ENCODE measurements at places on chromosomes 1 and 21.
A peak's percentile ranks its signal among the peaks of the same experiment; 100 is the strongest.

DNA sequence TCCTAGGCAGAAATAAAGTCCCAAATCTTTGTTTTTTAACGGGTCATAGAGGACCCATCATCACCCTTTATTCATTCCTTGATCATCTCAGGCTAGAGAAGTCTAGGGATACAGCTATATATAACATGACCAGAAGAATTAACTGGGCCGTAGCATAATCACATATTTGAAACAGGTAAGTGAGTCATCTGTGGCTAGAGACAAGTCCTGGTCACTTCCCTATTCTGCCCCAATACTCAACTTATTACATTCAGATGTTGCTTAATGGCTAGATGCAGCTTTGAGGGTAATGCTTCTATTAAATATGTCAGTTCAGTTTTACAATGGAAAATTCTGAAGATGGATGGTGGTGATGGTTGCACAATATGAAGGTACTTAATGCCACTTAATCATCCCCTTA, 47.0 kb downstream of the EXO1 start:
- no peak for DNase-seq

DNA sequence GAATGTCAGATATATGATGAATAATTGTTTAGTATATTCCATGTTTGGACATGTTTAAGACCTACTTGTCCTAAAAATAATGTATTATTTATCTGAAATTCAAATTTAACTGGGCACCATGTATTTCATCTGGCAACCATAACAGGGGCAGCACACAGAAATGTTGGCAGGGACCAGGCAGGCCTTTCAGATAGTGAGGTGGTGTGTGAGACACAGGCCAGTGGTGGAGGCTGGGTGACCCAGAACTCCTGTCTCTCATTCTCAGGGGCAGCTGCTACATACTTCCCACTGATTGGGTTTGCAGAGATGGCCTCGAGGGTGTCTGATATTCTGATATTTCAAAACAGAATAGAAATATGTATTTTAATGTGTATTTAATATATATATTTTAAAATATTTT, 1.3 kb upstream of the FASLG start:
- DNase-seq: no peak

- DNase-seq: no peak
Measured at GRCh38 chr1:78240755-78241154, 195.0 kb downstream of the GIPC2 start.

GRCh38 chr1:241962153-241962552, 4.6 kb downstream of the BECN2 start:
- no peak for DNase-seq

GRCh38 chr1:165387505-165387904, 31.0 kb upstream of the LMX1A start:
- no peak for DNase-seq

DNA sequence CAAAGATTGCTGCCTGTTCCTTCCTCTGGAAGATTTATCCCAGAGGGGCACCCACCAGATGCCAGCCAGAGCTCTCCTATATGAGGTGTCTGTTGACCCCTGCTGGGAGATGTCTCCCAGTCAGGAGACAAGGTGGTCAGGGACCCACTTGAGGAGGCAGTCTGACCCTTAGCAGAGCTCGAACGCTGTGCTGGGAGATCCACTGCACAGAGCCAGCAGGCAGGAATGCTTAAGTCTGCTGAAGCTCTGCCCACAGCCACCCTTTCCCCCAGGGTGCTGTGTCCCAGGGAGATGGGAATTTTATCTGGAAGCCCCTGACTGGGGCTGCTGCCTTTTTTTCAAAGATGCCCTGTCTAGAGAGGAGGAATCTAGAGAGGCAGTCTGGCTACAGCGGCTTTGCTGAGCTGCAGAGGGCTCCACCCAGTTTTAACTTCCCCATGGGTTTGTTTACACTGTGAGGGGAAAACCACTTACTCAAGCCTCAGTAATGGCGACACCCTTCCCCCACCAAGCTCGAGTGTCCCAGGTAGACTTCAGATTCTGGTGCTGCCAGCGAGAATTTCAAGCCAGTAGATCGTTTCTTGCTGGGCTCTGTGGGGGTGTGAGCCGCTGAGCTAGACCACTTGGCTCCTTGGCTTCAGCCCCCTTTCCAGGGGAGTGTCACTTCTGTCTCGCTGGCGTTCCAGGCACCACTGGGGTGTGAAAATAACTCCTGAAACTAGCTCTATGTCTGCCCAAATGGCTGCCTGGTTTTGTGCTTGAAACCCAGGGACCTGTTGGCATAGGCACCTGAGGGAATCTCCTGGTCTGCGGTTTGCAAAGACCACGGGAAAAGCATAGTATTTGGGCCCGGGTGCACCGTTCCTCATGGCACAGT, 51.1 kb upstream of the PDC start:
- DNase-seq: no peak

- DNase-seq: peak; percentile 43
Measured at GRCh38 chr1:47333578-47333921, at the start of gene CMPK1. TSS of gene CMPK1 (plus strand) at chr1:47333790. CDS start at chr1:47333946, 156 bp downstream.

DNA sequence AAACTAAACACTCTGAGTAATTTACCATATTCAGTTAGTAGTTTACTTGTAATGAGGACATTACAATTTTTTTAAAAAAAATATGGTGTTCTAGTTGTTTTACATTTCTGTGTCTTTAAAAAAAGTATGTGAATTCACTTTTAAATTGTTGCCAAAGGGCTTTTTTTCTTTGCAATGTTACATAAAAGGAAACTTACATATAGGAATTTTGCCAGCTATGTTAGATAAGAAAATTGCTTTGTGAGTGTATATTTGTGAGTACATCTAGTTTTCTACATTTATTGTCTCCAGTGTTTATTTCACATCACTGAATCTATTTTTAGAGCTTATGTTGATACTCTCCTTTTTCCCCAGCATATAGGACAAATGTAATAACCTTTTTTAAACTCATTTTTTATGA, 206.8 kb downstream of the GPR52 start:
- DNase-seq: no peak

DNA sequence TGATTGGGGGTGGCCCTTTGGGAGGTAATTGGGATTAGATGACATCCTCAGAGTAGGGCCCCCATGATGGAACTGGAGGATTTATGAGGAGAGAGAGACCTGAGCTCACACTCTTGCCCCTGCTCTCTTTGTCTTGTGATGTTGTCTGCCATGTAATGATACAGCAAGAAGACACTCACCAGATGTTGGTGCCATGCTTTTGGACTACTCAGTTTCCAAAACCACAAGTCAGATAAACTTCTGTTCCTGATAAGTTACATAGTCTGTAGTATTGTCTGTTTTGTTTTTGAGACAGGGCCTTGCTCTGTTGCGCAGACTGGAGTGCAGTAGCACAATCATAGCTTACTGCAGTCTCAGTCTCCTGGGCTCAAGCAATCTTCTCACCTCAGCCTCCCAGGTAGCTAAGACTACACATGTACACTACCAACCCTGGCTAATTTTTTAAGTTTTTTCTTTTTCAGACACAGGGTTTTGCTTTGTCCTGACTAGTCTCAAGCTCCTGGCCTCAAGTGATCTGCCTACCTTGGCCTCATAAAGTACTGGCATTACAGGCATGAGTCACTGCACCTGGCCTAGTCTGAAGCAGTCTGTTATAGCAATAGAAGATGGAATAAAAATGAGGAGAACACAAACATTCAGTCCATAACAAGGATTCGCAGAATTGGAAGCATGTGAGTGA, 115.0 kb upstream of the GALNT2 start:
- no peak for DNase-seq

GRCh38 chr1:37028981-37029617, 5.2 kb downstream of the GRIK3 start:
- no peak for DNase-seq

GRCh38 chr21:38349111-38349746, 92.4 kb downstream of the KCNJ15 start:
- DNase-seq: no peak
